ENCODE measurements at places on chromosomes 11 and 22.
A peak's percentile ranks its signal among the peaks of the same experiment; 100 is the strongest.

- no peak for DNase-seq
These were observed 90.7 kb downstream of the FAM76B start for GRCh38 chr11:95698676-95699557.

DNA sequence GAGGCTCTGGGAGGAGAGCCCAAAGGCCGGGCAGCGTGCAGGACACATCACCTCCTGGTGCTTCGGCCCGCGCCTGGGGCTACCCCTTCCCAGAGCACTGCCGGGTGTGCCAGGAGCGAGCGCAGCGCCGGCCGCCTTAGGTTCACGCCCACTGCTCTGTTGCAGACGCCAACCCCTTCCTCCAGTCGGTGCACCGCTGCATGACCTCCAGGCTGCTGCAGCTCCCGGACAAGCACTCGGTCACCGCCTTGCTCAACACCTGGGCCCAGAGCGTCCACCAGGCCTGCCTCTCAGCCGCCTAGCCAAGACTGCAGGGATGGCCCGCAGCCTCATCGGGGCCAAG, 79.0 kb downstream of the MED15 start:
- DNase-seq, result no peak

- DNase-seq, result peak; percentile 42
These were observed 19.1 kb upstream of the OOSP1 start for GRCh38 chr11:59918987-59919589.

DNA sequence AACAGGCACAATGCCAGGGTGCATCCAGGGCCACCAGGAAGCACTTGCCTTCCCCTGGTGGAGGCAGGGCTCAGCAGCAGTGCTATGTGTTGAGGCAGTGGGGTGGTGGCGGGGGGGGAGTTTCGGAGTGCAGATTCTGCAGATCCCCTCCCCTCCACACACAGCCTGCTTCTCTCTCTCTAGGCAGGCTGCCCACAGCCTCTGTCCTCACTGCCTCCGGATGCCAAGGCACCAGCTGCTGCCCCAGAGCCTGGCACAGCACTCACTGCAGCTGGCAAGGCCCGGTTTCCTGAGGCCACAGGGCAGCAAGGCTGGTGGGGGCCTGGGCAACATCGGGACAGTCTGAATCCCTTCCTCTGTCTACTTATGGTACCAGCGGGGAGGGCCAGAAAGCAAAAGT, 35.8 kb downstream of the NRXN2 start:
- DNase-seq, result no peak

DNA sequence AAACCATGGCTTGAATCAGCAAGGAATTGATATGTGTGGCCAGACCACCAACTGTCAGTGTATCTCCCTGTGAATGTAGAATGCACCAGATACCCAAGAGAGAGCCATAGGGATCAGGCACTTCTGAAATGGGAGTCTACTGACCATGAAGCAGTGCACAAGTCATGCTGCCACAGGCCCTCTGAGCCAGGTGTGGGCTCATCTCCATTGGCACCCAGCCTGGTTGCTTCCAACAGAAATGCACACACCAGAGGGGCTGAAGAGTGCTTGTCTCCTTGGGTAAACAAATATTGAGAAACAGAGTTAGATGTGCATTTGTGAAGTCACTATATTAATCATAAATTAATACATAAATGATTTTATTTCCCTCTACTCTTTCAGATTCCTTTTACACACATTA, 28.4 kb upstream of the PANX1 start:
- DNase-seq, result no peak

- DNase-seq, result no peak
These were observed 31.3 kb downstream of the CTNND1 start for GRCh38 chr11:57792870-57793269.

- DNase-seq, result no peak
These were observed 13.8 kb upstream of the RBM4B start for GRCh38 chr11:66691311-66691980.

DNA sequence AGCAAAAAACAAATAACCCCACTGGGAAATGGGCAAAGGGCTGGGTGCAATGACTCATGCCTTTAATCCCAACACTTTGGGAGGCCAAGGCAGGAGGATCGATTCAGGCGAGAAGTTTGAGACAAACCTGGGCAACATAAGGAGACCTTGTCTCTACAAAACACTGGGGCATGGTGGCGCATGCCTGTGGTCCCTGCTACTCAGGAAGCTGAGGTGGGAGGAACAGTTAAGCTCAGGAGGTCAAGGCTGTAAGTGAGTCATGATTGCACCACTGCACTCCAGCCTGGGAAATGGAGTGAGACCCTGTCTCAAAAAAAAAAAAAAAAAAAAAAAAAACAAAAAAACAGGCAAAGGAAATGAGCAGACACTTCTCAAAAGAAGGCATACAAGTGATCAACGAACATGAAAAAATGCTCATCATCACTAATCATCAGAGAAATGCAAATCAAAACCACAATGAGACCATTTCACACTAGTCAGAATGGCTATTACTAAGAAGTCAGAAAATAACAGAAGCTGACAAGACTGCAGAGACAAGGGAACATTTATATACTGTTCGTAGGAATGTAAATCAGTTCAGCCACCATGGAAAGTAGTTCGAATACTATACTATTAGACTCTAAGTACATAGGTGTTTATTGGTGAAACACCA, 48.2 kb upstream of the SMCO4 start:
- DNase-seq, result peak; percentile 31

GRCh38 chr22:40477683-40478337, 107.4 kb downstream of the SGSM3 start:
- DNase-seq, result no peak

DNA sequence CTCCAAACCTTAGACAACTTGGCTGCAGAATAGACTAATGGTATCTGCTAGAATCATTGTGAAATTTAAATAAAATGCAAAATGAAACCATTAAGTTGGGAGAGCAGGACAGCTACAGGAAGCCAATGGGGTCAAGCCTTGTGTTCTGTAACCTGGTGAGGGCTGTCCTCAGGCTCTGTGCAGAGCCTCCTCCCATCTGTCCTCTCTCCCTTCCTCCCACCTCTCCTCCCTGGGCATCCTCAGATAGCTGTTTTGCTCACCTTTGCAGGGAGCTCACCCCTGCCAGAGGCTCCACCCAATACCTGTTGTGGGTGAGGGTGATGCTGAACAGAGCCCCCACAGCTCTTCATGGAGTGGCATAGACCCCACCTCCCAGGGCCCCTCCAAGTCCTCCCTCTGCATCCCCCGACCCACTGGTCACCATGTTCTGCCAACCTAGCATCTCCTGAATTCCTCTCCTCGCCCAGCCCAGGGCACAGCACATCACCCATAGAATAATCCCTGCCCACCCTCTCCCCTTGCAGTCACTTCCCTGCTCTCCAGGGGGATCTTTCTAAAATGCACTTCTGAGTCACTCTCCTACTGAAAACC, 100.3 kb downstream of the PDE2A start:
- no peak for DNase-seq

DNA sequence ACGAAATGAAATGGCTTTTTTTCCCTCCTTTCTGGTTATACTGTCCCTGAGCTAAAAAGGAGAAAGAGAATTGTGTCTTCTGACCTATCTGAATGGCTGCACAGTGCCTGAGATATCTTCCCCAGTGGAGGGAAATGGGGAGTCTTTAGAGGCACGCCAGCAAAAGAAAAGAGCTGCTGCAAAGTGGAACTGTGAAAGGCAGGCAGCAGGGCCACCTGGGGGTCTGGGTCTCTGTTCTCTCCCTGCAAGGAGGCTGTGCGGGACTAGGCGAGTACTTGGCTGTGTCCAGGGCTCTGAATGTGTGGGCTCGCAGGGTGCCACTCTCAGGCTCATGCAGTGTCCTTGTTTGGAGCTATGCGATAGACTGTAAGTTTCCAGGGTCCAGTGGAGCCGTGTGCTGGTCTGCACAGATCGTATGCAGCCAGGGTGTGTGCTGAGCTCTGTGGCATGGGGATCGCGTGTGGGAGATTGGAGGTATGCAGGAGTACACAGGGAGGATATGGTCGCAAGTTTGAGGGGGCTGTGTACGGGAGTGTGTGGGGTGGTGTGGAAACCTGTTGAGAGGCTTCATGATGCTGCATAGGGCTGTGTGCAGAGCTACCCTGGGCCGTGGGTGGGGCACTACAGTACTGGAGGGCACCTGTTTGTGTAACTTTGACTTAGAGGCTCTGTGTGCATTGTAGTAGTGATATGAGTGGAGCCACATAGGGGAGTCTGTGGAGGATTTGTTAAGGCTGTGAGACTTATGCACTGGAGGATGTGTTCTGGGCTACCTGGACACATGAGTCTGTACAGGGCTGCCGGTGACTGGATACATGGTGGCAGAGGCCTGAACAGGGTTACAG, 70.1 kb upstream of the OLFML1 start:
- no peak for DNase-seq

DNA sequence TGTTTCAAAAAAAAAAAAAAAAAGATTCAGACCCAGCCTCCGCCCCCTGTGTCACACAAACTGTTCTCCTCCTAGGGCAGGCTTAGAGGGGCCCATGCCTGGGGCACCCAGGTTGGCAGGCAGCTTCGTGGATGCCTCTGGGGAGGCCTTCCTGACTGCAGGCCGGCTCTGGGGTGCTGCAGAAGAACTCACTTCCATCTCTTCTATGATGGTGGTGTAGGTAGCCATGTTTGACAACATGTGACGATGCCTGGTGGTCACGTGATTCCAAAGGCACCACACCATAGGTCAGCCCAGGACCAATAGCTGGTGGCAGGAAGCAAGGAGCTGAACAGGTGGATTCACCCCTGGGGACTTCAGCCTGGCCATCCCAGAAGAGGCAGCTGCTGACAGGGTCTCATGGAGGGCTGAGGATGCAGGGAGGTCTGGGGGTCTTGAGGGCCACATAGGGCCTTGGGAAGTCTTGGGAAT, 24.1 kb upstream of the CELSR1 start:
- peak; percentile 36 for DNase-seq

DNA sequence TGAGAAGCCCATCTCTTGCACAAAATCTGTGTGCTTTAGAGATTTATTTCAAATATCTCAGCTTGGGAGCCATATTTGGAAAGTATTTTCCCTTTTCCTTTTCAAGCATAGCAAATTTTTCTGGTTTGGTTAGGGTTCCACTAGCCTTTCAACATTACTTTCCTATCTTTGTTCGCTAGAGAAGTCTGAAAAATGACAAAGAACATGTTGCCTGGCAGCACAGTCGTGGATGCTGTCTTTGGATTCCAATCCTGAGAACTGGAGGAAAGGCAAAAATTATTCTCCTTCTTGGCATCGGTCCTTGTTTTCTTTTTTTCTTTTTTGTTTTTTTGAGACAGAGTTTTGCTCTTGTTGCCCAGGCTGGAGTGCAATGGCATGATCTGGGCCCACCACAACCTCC, 6.9 kb upstream of the MTCH2 start:
- DNase-seq, result no peak

DNA sequence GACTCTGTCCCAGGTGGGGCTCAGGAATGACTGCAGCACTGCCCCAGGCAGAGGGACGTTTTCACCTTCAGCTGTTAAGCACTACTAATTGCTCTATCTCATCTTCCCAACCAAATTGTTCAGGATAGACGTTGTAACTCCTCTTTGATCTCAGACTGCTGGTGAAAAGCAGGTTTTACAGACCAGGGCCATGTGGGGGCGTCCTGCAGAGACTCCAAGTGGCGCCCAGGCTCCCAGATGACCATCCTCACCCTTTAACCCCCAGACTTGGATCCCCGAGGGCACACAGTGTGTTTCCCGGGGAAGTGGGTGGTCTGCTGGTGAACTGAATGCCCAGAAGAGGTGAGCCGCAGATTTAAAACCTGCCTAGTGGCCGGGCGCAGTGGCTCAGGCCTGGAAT, 23.9 kb downstream of the FADD start:
- DNase-seq, result no peak

DNA sequence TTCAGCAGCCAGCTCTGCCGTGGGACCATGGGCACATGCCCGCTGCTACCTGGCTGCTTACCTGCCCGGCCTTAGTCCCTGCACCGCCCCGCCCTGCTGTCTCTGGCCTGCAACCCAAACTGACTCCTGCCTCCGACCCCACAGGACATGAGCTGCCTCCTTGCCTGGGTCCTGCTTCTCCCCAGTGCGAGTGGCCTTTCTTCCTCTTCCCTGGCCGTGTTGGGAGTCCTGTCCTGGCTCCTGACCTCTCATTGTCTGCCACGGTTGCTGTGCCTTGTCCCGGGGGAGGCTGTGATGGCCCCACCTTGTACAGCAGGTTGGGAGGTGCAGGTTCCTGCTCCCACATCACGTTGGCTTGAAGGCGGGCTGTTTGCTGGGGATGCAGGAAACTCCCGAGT, 370.0 kb downstream of the TBC1D22A start:
- DNase-seq, result no peak

GRCh38 chr11:103910721-103911120, 125.7 kb upstream of the DDI1 start:
- no peak for DNase-seq

DNA sequence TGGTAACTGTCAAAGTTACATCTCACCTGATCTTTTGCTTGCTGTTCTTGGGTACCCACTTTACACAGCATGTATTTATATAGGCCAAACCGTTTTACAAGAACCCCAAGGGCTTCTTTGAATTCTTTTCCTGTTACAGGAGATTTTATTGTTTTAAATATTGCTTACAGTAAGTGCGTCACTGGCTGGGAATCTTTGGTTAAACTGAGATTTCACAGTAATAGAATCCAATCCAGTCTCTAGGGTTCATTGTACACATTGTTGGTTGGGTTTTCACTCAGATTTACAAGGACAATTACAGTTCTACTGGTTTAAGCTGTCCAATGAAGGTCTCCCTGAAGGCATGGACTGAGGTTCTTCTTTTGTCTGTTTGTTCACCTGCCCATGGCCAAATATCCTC, 171.7 kb downstream of the INSC start:
- DNase-seq, result no peak

DNA sequence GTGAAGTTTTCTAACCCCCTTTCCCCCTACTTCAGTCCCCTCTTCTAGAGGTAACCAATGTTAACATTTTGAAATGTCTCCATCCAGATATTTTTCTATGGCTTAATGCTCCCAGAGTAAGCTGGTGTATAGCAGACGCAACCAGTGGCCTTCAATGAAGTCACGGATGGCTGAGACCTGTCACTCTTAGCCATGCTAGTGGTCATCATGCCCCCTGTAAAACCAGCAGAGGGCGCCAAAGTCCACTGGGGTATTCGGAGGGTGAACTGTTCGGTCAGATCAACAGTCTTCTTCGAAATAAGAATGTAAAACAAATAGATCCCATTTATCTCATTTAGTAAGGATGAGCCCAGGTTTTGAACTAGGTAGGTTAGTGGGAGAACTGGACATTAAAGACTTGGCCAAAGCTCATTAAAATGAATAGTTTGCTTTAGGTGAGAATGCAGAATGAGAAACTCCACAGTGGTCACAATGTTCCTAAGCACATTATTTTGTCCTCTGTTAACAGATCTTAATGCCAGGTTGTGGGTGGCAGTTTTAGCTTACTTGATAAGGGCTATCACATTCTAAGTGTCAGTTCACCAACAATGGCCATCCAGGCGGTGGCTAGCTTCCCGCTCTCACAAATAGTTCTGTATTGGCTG, 8.6 kb upstream of the MMP8 start:
- peak; percentile 55 for DNase-seq

- DNase-seq, result no peak
These were observed 15.1 kb upstream of the OAF start for GRCh38 chr11:120195601-120196320.
